CD4-positive, alpha-beta T cell (primary cell): ENCODE measurements at places on chromosomes 7 and 10.

DNA sequence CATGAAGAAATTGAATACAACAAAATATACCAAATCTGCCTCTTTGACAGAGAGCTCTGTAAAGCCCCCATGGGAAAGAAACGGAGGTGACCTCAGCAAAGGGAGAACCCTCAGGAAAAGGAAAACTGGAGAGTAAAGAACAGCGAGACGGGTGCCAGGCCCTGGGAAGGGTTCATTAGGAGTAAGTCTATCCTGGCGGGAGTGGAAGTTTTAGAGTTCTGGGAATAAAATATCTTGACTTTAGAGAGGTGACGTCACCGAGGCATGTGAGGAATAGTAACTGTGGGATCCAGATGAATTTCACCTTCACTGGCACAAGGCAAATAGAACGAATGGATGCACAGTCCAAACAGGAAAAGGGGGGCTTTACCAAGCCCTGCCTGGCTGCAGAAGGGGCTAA is 362.8 kb upstream of the IGFBP3 start:
- DNase-seq, result no peak

- no peak for DNase-seq
Measured at GRCh38 chr10:44627591-44628354, 242.9 kb upstream of the CXCL12 start.

DNA sequence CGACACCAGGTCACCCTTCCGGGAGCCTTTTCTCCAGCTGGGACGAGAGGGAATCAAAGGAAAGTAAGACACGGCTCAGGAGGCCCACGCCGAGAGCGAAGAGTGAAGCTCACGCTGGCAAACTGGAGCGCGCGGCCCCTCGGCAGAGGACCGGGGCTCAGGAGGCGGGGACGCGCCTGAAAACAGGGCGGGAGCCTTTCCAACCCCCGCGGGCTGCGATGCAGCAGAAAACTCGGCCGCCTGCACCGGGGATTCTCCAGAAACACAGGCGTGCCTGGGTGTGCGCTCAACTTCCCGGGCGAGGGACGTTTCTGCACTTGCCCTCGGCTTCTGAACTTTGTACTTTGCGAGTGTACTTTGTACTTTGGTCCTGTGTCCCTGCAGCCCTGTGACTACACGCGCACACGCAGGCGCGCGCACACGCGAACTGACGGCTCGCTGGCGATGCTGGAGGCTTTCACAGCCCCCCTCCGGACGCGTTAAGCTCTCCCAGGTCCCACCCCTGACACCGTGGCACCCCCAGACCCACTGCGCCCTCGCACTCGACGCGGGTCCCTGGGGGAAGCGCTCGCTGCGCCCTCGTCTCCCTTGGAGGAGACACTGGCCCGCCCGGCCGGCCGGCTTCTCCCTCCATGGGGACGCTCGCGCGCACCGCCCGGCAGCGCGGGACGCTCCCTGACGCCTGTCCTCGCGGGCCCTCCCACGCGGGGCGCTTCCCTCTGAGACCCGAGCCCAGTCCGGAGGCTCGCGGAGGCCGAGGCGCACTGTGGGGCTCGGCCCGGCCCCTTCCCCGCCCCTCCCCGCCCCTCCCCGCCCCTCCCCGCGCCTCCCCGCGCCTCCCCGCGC is 588 bp upstream of the PAOX start:
- DNase-seq, result peak; percentile 55

DNA sequence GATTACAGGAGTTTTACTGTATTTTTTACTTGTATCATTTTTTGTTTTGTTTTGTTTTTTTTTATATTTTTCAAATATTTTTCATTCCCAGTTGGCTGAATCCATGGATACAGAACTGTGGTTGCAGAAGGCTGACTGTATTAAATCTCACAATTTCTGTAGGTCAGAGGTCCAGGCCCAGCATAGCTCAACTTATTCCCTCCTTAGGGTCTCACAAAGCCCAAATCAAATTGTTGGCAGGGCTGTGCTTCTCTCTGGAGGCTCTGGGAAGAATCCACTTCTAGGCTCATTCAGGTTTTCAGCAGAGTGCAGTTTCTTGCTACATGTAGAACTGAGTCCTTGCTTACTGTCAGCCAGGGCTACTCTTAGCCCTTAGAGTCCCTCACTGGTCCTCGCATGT is 22.6 kb downstream of the TSPAN14 start:
- DNase-seq, result no peak

DNA sequence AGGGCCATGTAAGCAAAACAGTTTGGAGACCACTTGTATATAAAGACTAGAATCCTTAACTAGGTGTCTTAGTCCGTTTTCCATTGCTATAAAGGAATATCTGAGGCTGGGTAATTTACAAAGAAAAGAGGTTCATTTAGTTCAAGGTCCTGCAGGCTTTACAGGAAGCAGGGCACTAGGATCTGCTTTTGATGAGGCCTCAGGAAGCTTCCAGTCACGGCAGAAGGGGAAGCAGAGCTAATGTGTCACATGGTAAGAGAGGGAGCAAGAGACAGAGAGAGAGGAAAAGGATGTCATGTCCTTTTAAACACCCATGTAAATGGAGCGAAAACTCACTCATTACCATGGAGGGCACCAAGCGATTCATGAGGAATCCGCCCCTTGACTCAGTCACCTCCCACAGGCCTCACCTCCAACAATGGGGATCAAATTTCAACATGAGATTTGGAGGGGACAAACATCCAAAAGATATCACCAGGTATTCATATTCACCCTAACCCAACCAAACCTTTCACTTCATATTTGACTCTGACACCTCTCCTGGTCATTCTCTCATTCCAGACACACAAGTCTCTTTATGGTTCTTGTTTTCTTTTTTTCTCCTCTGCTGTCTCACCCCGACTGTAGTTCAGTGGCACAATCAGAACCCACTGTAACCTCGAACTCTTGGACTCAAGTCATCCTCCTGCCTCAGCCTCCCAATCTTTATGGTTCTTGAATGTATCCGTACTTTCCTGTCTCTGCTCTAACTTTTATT is 30.1 kb upstream of the ASAH2 start:
- DNase-seq, result no peak

GRCh38 chr10:47287365-47287802 is 12.6 kb upstream of the GDF10 start:
- no peak for DNase-seq

DNA sequence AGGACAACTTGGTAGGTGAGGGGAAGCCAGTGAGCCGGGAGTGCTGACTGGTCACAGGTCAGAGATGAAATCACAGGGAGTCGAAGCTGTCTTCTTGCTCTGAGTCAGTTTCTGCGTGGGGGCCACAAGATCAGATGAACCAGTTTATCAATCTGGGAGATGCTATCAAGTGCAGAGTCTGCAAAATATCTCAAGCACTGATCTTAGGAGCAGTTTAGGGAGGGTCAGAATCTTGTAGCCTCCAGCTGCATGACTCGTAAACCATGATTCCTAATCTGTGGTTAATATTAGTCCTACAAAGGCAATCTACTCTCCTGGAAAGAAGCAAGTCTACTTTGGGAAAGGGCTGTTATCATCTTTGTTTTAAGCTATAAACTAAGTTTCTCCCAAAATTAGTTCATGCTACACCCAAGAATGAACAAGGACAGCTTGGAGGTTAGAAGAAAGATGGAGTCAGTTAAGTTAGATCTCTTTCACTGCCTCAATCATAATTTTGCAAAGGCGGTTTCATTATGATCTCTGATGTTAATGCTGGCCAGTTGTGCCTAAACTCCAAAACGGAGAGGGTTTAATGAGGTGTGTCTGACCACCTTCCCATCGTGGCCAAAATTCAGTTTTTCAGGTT is 8.4 kb upstream of the LMOD2 start:
- no peak for DNase-seq

DNA sequence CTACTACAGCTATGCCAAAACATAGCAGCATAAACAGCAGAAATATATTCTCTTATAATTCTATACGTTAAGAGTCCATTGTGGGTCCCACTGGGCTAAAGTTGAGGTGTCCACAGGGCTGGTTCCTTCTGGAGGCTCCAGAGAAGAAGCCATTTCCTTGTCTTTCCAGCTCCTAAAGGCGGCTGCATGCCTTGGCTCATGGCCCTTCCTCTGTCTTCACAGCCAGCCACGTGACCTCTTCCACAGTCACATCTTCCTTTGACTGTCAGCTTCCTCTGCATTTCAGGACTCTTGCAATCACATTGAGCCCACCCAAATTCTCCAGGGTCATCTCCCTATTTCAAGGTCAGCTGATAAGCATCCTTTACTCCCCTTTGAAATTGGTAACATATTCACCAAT is 17.2 kb downstream of the NACAD start:
- DNase-seq, result no peak

DNA sequence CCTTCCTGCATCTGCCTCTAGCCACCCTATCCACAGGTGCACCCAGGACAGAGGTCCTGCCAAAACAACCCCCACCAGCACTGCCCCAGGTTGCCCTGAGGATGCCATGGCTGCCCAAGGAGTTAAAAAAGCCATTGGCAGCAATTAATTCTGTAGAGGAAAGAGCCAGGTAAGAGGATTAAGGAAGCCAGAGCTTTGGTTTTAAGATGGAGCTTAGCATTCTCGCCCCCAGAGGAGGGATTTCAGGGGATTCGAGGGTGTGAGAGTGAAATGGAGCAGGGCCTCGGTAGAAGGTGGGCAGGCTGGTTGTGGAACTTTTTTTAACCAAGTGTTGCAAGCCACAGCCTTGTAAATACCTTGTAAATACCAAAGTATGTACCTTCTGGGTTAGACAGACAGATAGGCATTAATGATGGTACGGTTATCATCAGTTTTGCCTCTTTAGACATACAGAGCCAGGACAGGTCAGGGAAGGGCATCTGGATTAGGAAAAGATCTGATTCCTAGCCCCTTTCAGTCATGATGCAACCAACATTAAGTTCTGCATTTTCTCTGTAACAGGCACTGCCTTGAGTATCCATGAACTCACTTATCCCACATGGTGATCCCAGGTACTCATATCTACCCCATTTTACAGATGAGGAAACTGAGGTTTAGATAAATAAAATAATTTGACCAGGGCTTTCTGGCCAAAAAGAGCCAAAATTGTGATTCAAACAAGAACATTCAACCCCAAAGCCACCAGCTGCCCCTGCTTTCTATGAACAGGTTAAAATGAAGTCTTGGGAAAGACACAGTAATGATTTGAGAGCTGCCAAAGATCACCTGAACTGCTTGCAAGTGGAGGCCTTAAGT is 120.7 kb upstream of the PPIF start:
- no peak for DNase-seq

GRCh38 chr10:51691135-51691534 is 8.3 kb downstream of the CSTF2T start:
- DNase-seq, result no peak

GRCh38 chr7:13846386-13846785 is 143.1 kb downstream of the ETV1 start:
- no peak for DNase-seq

DNA sequence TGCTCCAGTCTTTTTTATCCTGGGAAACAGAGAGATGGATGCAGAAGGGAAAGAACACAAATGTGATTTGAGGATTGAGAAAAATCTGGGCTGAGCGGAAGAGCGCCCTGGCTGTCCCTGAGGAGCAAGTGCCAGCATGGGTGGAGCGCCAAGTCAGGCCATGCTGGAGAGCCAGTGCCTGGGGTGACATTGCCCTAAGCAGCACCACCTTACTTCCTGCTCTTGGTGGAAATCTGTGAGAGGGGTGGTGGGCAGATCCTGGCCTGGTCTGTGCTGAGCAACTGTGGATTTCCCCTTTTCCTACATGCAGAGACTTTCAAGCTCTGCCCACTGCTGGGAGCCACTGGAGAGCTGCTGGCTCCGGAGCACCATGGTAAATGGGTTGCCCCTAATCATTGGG is 36.9 kb downstream of the DDIT4 start:
- DNase-seq, result no peak

DNA sequence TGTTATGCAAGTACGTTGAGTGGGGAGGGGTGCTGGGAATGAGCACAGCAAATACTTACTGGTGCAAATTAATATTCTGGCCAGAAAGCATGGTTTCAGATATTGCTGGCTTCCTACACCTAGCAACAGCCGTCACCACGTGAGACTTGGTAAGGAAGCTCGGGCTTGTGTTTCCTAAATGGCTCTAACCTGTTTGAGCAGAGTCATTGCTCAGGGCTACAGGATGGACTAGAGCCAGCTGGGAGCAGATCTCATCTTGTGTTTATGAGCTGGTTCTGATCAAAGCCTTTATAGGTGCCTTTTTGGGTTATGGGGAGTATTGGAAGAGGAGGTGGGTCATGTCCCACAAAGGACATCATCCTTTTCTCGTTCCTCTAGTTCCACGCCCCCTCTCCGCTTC is 200.3 kb downstream of the BUB3 start:
- DNase-seq, result no peak

DNA sequence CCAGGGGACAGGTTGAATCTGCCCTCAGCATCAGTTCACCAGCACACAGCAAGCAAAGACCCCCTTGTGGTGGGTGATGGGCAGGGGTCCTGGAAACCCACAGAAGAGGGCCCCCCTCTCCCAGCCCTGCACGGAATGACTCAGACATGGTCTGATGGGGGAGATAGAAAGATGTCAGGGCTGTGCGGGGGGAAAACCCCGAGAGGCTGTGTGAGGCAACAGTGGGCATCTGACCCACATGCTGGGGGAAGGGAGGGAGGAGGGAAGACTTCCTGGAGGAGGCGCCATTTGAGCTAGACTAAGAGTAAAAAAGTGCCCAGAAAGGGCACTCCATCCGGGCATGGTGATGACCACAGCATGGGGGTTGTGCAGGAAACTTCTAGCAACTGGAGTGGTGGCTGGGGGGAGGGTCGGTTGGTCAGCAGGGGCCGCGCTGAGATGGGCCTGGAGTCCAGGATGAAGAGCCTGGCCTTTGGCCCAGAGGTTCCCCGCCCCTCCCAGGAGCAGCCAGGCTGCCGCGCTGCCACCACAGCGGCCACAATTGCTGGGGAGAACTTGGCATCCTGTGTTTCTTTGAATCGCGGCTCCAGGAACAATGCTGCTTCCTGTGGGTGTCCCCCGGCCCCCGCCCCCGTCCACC is 2.5 kb downstream of the LFNG start:
- DNase-seq, result peak; percentile 54

GRCh38 chr10:47359101-47359500 is 10.9 kb downstream of the RBP3 start:
- DNase-seq, result no peak

DNA sequence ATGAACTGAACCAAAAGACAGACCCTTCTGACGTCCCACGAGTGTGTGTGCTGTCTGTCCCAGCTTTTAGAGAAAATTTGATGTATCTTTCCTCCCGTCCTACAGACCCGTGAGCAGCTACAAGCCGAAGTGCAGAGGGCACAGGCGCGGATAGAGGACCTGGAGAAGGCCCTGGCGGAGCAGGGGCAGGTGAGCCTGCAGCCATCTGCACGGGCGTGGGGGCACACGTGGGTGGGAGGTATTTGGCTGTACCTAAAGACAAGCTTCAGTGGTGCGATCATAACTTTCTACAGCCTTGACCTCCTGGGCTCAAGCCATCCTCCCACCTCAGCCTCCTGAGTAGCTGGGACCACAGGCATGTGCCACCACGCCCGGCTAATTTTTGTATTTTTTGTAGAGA is 41.7 kb upstream of the DPYSL4 start:
- DNase-seq, result no peak

DNA sequence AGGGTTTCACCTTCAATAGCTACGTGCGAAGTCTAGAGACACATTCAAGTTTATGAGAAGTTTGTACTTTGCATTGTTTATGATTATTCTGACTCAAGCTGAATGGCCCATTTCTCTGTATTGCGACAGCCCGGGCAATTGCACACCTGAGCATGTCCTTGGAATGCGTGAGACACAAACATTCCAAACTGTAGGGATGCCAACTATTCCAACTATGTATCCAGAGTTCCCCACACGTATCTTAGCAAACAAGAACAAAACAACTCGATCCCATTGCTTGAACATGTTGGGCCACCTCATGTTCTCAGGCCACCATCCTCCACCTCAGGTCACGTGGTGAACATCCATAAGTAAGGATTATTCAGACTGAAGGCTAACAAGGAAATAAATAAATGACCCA is 51.4 kb upstream of the EGFR start:
- DNase-seq, result no peak
